ENCODE measurements at places on chromosomes 16 and 17. TPM values are rescaled to one million over a fixed set of nuclear protein-coding genes. Genes with fewer than 3 reads are reported as not detected.

Gene KIF2B
- total RNA-seq, result not detected

Gene VWA3A
- not detected for total RNA-seq

Gene SEPTIN1
- not detected for total RNA-seq

Gene EFNB3
- 1.8 TPM for total RNA-seq

Gene LDHD
- 0.38 TPM for total RNA-seq

Gene SLC47A2
- not detected for total RNA-seq

DNA sequence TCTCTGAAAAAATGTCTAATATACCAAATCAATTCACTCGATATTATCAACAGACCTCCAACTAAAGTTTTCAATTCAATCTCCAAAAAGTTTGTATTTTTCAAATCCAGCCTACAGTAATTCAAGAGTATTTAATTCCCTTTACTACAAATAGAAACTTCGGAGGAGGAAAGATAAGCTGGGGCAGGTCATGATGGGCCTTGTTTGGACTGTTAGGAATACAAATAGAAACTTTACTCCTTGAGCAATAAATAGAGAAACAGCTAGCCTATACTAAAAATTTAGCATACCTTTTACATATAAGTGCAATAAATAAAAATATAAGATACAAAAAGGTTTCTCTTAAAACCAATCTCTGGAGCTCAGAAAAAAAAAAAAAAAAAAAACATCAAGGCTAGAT, 98.2 kb downstream of the NCOR1 start:
- H3K27ac ChIP-seq, result no peak overlapping the region
- no peak for DNase-seq
- H3K36me3 ChIP-seq, result peaks cover 61% of the 10 kb centered on the region
- no peaks in the 10 kb centered on the region for H3K4me1 ChIP-seq
- no peak overlapping the region for H3K4me3 ChIP-seq

DNA sequence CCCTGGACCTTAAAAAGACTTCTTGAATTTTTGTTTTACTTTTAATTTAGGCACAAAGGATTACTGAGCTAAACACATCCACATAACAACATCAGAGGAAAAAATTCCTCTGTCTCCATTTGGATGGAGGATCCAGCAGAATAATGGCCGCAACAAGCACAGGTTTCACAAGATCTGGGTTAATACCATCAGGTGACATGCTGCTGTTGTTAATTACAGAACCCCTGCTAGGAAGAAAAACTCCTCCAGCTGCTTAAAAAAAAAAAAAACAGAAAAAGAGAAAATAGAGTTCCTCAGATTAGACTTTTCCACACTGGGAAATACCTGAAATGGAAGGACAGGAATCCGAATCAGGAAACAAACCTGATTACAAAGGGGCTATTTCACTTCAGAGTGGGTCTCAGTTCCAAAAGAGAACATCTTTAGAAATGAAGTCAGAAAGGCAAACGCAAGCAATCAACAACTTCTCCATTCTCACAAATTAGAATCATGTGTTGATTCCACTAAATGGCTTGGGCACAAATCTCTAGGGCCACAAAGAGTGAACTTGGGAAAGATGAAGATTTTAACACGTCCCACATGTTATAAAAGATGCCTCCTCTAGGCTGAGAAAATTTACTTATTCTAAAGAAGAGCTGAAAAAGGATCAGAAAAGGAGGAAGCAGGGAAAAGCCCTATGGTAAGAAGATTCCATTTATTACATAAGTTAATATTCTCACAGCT, 44.0 kb downstream of the SPOP start:
- H3K27ac ChIP-seq, result peak overlapping the region; percentile 46
- no peaks in the 10 kb centered on the region for H3K36me3 ChIP-seq
- no peak overlapping the region for H3K4me3 ChIP-seq
- peaks cover 91% of the 10 kb centered on the region for H3K4me1 ChIP-seq
- no peaks in the 10 kb centered on the region for H3K27me3 ChIP-seq

GRCh38 chr17:8857919-8858318, 9.6 kb downstream of the PIK3R6 start:
- peak overlapping the region; percentile 89 for H3K27ac ChIP-seq
- H3K36me3 ChIP-seq, result no peaks in the 10 kb centered on the region
- no peak overlapping the region for H3K4me3 ChIP-seq
- H3K27me3 ChIP-seq, result no peaks in the 10 kb centered on the region
- peak; percentile 87 for DNase-seq

DNA sequence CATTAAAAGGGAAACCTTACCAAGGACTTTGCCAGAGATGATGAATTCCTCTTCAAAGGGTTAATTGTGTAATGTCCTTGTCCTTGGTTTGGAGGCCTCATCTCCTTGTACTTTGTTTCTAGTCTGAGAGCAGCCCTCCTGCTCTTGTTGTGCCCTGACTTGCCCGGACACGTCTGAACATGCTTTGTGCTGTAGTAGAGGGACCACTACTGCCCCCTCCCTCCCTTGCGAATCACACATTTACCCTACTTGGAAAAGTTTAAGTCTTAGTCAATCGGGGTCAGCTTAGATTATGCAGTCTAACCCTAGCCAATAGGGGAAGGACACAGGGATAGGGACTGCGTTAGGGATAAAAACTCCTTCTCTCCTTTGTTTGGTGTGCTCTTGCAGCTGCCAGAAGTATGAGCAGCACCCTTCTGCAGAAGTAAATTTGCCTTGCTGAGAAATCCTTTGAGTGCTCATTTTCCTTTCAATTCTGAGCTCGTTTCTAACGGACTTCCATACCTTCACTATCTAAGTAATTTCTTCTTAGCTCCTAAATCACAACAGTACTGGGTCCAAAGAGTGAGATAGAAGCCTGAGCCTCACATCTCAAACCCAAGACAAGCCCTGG, 26.4 kb upstream of the CLEC3A start:
- no peaks in the 10 kb centered on the region for H3K27me3 ChIP-seq
- H3K27ac ChIP-seq, result no peak overlapping the region
- H3K36me3 ChIP-seq, result no peaks in the 10 kb centered on the region
- DNase-seq, result no peak

- no peaks in the 10 kb centered on the region for H3K36me3 ChIP-seq
- H3K27me3 ChIP-seq, result no peaks in the 10 kb centered on the region
- peaks cover 24% of the 10 kb centered on the region for H3K4me1 ChIP-seq
- no peak overlapping the region for H3K27ac ChIP-seq
- no peak overlapping the region for H3K4me3 ChIP-seq
- DNase-seq, result no peak
These were observed 30.6 kb downstream of the ZFHX3 start for GRCh38 chr16:73017321-73017720.

DNA sequence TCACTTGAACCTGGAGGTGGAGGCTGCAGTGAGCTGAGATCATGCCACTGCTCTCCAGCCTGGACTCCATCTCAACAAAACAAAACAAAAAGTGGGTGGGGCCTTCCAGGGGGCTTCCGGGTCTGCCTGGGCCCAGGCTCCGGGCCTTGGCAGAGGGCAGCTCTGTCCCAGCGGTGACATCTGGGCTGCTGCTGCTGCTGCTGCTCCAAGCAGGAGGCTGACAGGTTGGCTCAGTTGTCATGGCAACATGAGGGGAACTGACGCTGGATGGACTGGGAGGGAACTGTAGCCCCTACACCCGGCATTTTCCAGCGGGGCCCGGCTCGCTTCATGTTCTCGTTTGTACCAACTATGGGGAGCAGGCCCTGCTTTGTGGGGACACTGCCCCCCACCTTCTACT, 4.0 kb downstream of the BAIAP3 start:
- peaks cover 28% of the 10 kb centered on the region for H3K27me3 ChIP-seq
- DNase-seq, result no peak
- no peak overlapping the region for H3K27ac ChIP-seq
- no peaks in the 10 kb centered on the region for H3K36me3 ChIP-seq

DNA sequence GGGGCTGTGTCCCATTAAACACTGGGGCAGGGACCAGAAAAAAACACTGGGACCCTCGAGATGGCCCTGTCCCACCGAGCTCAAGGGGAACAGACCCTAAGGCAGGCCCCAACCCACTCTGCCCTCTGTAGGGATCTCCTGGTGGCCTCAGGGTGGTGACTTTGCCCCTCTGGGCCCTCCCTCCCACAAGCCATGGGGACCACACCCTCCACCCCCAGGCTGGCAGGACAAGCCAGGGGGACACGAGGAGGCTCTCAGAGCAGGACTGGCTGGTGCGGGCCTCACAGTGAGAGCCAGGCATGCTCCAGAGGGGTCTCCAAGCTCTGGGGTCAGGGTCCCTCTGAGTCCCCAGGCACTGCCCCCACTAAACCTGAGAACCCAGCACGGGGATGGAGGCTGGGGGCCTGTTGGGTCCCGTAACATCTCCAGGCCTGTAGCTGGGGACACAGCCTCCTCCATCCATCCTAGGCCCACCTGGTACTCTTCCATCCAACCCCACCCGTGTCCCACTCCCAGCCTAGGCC, 14.5 kb upstream of the SRRM2 start:
- DNase-seq, result no peak
- no peaks in the 10 kb centered on the region for H3K36me3 ChIP-seq
- H3K27me3 ChIP-seq, result no peaks in the 10 kb centered on the region
- no peak overlapping the region for H3K27ac ChIP-seq
